ENCODE measurements at places on chromosomes 5 and 9.

GRCh38 chr5:157550663-157551062 lies 24.9 kb downstream of the ADAM19 start:
- no peak for DNase-seq

DNA sequence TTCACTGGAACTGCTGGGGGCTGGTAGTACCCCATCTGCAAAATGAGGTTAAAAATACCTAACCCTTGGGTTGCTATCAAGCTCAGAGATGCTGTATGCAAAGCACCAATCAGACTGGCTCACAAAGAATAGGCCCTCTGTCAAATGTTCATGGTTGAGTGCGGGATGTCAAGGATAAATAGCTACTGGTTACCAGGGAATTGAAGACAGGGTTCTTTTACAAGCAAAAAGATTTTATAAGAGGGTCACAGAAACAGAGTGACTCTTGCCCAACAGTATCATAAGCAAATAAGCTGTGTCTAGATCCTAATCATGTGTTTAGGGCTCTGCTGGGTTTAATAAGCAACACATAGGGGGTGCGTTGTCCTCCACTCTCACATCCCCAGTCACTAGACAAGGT lies 11.9 kb downstream of the SYK start:
- DNase-seq = no peak

GRCh38 chr5:39376293-39376714 lies 12.0 kb upstream of the C9 start:
- DNase-seq = peak; percentile 35

GRCh38 chr9:128082151-128082550 lies 14.1 kb downstream of the SLC25A25 start:
- no peak for DNase-seq

DNA sequence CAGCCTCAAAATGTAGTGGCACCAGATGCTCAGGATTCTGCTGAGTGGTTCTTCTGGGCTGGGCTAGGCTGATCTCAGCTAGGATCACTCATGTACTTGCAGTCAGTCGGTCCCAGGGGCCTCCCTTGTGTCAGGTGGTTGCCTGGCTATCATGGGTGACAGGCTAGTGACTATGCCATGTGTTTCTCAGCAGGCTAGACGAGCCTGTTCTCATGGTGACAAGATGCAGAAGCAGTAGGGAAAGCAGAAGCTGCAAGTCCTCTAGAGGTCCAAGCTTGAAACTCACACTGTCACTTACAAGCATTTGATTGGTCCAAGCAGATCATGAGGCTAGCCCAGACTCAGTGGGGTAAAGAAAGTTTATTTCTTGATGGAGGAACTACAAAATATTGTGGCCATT lies 15.2 kb upstream of the KCNMB1 start:
- no peak for DNase-seq

GRCh38 chr5:93790401-93790800 lies 49.0 kb upstream of the POU5F2 start:
- no peak for DNase-seq

Data from SK-N-MC (cell line).